Naive B cell (primary cell): ENCODE measurements at places on chromosomes 12 and 14. TPM values are rescaled to one million over a fixed set of nuclear protein-coding genes. Genes with fewer than 3 reads are reported as not detected.

Gene BCL2L14
- not detected for polyA plus RNA-seq

Gene PGAM5
- 26.6 TPM for polyA plus RNA-seq

DNA sequence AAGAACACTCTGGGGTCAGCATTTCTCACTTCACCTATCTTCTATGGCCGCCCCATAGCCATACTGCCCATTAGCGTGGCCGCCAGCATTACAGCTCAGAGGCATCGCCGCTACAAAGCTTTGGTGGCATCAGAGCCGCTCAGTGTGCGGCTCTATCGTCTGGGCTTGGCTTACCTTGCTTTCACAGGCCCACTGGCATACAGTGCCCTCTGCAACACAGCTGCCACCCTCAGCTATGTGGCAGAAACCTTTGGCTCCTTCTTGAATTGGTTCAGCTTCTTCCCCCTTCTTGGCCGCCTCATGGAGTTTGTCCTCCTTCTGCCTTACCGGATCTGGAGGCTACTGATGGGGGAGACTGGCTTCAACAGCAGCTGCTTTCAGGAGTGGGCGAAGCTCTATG, 2.6 kb downstream of the DNAJC22 start:
- DNase-seq = no peak

DNA sequence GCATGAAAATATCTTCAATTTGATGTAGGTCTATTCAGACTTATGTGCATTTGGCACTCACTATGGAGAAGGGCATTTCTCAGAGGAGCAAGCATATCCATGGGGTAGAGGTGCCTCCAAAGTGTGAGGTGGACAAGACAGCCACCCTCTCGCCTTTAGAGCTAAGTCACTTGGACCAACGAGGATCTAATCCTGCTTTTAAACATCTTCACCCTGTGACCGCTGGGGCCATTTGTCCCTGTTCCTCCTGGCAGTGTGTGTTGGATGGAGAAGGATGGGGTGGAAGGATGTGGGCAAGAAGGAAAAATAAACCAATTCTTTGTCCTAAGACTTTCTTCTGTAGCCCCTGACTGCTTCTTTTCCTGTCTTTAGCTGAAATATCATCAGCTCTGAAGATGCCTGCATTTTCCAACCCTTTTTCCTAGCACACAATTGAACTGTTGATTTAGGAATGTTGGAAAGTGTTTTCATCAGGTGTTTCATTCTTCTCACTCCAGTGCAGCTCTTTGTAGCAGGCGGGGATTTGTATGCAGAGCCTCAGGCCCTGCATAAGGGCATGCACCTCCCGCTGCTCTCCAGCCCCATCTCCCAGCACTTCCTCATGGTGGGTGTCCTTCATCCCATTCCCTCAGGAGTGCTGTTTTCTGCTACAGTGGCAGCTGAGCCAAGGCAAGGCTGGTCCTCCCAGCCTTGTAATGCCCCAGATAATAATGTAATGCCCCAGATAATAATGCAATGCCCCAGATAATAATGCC, 5.3 kb downstream of the FGF6 start:
- DNase-seq = no peak

GRCh38 chr14:74437496-74438053, 11.6 kb upstream of the SYNDIG1L start:
- no peak for DNase-seq

GRCh38 chr14:102629808-102630350, 37.4 kb downstream of the RCOR1 start:
- DNase-seq = no peak
